ENCODE measurements at places on chromosomes 1 and 21.
A peak's percentile ranks its signal among the peaks of the same experiment; 100 is the strongest.

DNA sequence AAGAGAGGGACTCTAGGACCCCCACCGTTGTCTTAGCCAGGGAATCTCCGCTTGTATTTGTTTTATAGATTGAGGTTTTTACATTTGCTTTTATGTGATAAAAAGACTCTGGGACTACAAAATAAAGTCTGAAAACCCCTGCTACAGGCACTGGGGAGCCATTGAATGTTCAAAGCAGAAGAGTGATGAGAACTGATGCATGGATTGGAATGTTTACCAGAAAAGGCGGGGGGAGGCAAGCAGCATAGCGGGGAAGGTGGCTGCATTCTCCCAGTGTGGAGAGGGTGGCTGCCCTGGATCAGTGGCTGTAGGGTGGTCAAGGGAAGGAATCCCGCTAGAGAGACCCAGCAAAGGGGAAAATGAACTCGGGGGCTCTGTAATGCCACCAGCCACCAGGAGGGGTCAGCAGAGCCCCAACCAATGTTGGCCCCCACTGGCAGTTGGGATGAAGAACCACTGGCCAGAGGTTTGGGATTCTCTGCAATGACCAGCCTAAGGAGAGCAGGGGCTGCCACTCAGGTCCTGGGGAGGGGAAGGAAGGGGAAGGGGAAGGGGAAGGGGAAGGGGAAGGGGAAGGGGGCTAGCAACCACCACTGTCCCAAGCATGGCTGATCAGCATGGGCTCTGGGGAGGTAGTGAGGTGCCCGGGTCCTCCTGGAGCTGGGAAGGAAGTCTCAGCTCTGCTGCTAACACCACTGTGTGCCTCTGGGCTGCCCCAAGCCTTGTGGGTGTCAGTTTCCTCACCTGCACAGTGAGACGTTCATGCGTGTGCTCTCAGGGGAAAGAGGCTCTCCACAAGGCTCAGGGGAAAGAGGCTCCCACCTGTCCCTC, 19.2 kb upstream of the PEF1 start:
- no peak for DNase-seq

- peak; percentile 53 for DNase-seq
Observed at GRCh38 chr1:202807926-202808757, at the start of gene KDM5B. Gene KDM5B (minus strand): TSS chr1:202808421. CDS start chr1:202808305, 116 bp downstream.

GRCh38 chr1:240508950-240509349, 103.0 kb downstream of the GREM2 start:
- DNase-seq = no peak

- DNase-seq = no peak
Observed at GRCh38 chr1:103142461-103142860, 34.1 kb upstream of the COL11A1 start.

DNA sequence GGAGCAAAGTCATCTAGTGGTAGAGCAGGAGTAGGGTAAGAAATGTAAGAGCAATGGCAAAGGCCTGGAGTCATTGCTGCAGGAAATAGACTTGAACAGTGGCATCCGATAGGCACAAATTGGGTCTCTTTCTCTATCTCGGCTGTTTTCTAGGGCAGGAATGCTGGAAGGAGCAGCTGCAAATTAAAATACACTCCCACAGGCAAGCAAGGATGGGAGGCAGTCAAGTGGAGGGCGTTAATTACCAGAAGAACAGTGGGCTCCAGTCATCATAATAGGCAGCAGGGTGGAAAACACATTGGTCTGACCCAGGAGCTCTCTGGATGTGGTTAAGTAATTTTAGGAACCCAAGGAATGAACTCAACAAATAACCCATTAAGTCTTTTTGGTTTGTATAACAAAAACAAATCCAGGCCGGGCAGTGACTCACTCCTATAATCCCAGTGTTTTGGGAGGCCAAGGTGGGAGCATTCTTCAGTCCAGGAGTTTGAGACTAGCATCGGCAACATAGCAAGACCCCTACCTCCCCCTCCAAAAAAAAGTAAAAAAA, 7.8 kb upstream of the TDRD5 start:
- DNase-seq = no peak

- no peak for DNase-seq
Observed at GRCh38 chr1:239169276-239169675, 217.1 kb upstream of the CHRM3 start.

DNA sequence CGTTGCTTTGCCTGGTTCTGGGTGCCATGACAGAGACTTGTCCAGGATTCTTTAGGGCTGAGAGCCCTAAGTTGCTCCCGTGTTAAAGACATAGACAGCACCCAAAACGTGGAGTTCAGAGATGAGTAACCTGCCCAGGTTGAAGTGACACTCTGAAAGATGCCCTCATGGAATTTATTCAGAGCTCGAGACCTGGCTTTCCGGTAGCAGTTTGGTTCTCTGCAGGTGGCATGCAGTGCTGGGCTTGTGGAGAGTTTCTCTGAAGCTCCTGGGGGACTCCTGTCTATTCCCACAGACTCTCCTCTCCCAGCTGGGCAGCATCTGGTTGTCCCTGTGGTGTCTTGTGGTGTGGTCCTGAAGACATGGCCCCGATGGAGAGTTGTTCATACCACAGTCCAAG, 241.0 kb downstream of the RHOU start:
- no peak for DNase-seq

DNA sequence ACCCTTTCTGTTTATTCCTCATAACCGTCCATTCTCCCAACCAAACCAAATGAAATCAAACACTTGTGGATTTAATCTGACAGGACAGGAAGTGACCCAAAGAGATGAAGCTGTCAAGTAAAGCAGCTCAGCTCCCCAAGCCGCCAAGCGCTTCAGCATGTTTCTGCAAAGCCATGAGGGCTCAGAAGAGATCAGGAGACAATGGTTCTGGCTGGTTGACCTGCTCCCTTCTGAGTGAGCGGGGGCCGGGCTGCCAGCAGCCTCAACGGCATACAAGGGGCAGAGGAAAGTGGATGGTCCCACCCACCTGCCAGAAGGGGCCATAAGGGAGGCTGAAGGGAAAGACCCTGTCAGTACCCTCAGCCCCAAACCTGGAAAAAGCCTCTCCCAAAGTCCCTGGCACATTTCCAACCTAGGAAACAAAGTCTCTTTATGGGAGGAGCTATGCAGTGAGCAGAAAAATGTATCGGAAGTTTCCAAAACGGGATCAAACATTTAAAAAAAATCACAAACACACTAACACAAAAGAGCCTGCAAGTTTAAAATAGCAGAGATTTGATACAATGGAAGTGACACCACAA, 45.4 kb downstream of the SLC45A1 start:
- DNase-seq = no peak

- no peak for DNase-seq
Observed at GRCh38 chr1:197787056-197787455, 11.8 kb upstream of the DENND1B start.

GRCh38 chr21:44738621-44739020, 27.2 kb upstream of the TSPEAR start:
- no peak for DNase-seq

GRCh38 chr1:165375623-165376022, 19.1 kb upstream of the LMX1A start:
- DNase-seq = no peak

DNA sequence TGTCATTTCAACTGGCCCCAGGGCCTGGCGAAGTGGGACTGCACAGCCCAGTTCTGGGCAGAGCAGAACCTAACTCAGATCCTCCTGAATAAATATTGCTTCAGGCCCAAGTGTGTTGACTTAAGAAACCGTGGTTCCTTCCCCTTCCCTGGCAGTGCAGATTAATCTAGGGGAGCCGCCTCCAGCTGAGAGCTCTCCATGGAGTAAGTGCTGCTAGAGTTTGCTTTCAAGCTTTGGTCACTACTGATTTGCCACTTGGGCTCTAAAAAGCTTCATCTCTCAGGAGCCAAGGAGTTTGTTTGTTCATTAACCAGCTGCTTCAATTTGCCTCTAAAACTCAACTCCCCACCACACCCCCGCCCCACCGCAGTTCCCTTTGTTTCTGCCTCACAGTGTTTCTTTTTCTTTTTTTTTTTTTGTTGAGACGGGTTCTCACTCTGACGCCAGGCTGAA, 112.1 kb downstream of the DTL start:
- no peak for DNase-seq

DNA sequence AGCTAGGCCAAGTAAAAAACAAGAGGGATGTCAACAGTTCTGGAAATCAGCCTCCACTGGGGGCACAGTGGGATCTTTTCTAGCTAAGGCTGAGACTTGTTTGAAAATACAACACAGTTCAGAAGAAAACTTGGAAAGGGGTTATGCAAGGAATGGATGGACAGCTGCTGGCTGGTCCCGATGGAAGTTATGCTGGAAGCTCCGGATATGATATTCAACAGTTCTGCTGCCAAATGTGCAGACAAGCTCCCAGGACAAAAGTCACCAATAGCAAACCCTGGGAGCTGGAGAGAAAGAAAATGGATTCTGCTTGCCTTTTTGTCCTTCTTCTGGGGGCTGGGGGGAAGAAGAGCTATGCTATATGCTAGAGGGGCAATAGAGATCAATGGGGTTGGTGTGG, 14.3 kb downstream of the LMX1A start:
- DNase-seq = no peak

- DNase-seq = no peak
Observed at GRCh38 chr1:225973158-225973557, 26.0 kb downstream of the SDE2 start.

- no peak for DNase-seq
Observed at GRCh38 chr1:66438062-66438461, 95.9 kb upstream of the SGIP1 start.

DNA sequence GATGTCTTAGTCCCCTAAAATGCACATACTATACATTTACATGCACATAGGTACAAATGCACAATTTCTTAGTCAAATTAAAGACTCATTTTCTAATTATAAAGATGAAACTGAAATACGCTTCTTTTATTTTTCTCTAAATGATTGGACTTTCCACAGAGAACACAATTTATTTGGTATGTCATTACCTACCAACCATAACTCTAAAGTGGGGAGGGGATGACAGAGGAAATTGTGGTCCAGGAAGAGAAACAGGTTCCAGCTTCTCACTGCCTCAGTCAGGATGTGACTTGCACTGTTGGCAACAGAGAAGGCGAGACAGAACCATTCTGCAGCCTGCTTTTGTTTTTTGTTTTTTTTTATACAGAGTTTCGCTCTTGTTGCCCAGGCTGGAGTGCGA, 1189.2 kb downstream of the PLA2G4A start:
- no peak for DNase-seq

- no peak for DNase-seq
Observed at GRCh38 chr21:26572076-26572701, 897 bp downstream of the CYYR1 start.

GRCh38 chr1:40785446-40785845, 1.9 kb downstream of the KCNQ4 start:
- no peak for DNase-seq

GRCh38 chr1:218488986-218489385, 143.8 kb downstream of the TGFB2 start:
- DNase-seq = no peak

DNA sequence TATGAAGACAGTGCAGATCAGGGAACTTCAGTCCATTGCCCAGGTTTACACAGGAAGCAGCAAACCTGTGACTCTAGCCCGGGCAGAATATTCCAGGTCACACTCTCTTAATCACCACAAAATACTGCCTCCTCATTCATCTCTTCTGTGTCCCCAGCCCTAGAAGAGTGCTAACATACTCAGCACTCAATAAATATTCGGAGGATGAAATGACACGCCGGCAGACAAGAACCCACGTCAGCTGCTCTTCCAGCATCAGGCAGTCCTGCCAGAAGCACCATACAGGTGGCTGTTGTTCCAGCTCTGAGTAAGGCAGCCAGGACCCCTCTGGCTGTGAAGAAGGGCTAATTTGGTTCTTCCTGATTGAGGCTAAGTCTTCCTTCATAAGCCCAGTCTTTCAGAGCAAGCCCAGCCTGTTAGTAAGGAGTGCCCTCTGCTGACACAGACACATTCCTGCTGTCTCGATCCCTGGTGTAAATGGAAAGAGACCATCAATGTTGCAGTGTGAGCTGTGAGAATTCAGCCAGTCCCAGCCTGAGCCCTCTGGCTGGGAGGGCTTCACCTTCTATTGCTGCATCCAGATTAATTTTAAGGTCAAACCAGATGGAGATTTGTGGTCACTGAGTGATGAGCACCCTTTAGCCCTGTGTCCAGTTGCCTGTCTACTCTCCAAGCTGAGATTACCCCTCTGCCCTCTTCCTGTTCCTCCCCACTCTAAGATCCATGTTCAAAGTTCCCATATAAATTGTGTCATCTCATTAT, 45.0 kb upstream of the KIRREL1 start:
- DNase-seq = no peak

- no peak for DNase-seq
Observed at GRCh38 chr1:34781071-34781843, at the start of gene GJB3. Gene GJB3 (plus strand): TSS chr1:34781214. CDS start chr1:34784763, 3,549 bp downstream.

- no peak for DNase-seq
Observed at GRCh38 chr1:165119086-165119485, 237.4 kb downstream of the LMX1A start.

GRCh38 chr1:41456847-41457540, 27.5 kb downstream of the EDN2 start:
- no peak for DNase-seq

- no peak for DNase-seq
Observed at GRCh38 chr1:31272369-31272768, 24.2 kb downstream of the SNRNP40 start.

DNA sequence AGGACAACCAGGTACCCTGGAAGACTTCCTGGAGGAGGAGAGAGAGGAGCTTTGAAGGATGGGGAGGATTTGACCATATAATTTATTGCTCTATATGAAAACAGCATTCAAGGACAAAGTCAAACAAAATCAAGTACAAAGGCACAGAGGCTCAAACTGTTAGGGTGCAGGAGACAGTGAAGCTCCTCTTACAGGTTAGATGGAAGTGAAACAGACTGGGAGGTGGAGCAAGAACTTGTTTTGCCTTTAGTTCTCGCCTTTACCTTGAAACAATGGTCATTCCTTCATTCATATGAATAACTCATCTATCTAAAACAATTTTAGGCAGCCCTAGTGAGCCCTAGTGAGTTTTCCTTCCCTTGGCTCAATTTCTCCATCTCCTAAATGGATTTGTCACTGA, 199.6 kb downstream of the HIVEP3 start:
- no peak for DNase-seq

DNA sequence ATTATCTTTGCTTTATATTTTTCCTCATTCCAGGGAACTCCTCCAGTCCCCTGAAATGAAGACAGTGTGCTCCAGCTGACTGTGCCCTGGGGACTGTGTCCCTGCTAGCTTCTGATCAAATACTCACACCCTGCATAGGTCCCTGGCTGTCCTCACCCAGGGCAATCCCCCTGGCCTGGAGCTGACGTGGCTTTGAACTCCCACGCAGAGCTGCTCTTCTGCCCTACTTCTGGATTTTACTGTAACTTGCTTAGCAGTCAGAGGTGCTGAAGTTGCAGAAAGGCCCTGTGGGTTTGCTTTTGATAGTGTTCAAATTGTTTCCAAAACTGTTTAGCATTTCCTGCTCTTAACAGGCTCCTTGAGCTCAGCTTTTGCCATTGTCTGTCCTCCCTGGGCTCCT, 186.5 kb downstream of the FASLG start:
- peak; percentile 19 for DNase-seq

DNA sequence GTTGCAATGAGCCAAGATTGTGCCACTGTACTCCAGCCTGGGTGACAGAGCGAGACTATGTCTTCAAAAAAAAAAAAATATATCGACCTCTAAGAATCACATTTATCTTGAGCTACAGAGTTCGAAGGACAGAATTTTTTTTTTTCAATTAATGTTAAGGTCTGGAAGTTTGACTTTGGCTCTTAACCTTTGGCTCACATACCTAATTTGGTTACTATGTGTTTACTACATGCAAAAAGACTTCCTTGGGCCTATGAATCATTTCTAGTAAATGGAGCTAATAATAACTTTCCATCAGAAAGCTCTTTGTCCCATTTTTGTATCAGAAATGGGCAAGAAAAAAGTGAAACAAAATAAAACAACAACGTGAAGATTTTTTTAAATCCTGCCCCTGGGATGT, 351.2 kb downstream of the SMYD3 start:
- DNase-seq = no peak

- DNase-seq = no peak
Observed at GRCh38 chr1:183873642-183874041, 68.7 kb downstream of the RGL1 start.

All from stimulated activated CD4-positive, alpha-beta T cell treated with anti-CD3 and anti-CD28 coated beads, TNF-alpha, amount 100 ng/mL, for 1 hour (primary cell).